ENCODE measurements at places on chromosomes 7 and 10.

- DNase-seq: no peak
These were observed 153.7 kb downstream of the PLXNA4 start for GRCh38 chr7:132422502-132423111.

DNA sequence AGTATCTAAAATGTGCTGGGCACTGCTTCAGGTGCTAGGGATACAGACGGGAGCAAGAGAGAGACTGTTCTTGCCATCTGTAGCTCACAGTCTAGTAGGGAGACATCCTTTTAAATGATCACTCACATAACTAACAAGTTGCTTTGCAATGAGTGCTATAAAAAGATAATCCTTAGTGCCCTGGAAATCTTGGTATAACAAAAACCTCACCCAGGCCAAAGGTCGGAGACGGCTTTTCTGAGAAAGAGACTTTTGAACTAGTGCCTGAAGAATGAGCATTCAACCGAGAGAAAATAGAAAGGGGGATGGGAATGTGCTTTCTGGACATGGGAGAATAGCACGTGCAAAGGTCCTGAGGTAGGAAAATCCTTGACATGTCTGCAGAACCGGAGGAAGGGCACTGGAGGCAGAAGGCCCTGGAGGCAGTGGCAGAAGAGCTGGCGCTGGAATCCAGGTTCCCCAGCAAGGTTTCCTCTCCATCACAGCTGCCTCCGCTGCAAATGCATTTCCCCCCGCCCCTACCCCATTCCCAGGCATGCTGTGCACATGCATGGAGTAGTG lies 89.4 kb downstream of the COL13A1 start:
- DNase-seq: no peak

GRCh38 chr7:40310258-40310657 lies 175.5 kb downstream of the SUGCT start:
- DNase-seq: no peak

- DNase-seq: peak; percentile 70
These were observed at the start of gene PLEKHA1 for GRCh38 chr10:122374237-122374858. Gene PLEKHA1 (plus strand): TSS chr10:122374708. CDS start chr10:122393201, 18,493 bp downstream.

DNA sequence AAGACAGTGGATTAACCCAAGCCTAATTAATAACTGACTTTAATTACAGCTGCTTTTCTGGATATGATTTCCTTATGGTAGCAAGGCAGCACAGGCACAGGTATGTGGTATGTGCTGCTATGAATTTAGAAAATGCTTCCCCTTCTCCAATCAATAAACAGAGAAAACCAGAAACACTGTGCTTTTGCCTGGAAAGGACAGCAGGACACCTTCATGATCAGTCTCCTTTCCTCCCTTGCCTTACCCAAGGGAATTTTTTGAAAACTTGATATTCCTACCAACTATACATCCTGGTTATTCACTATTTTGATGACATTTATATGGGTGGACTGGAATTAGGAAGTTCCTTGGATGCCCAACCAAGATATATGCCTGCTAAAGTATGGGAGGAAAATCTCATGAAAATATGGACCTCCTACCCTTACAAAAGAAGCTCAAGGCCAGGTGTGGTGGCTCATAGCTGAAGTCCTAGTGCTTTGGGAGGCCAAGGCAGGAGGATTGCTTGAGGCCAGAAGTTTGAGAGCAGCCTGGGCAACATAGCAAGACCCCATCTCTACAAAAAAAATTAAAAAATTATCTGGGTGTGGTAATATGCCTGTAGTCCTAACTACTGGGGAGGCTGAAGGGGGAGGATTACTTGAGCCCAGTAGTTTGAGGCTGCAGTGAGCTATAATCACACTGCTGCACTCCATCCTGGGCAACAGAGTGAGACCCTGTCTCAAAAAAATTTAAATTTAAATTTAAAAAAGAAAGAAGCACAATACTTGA lies 106.3 kb upstream of the WAC start:
- no peak for DNase-seq

All from HS-5 (cell line).